ENCODE measurements at places on chromosomes 7 and 10.

DNA sequence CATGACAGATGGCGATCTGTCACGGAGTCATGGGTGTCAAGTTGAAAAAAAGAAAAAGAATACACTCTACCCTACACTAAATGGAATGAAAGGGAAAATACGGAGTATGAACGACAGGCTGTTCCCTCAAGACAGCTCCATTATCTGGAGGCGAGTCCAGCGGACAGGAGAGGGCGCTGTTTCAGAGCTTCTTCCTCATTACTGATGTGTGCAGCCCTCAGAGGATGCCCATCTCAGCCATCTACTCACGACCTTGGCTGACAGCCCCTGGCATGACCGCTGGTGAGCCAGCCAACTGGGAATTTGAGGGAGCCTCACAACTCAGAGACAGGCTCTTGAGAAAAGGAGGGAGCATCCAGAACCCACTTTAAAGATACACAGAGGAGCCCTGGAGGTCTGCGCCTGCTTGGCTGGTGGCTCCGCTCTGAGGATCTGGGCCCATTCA lies 49.6 kb upstream of the SMNDC1 start:
- DNase-seq = peak; percentile 52

- peak; percentile 65 for DNase-seq
These were observed 8.7 kb upstream of the IL6 start for GRCh38 chr7:22718200-22718711.

- DNase-seq = no peak
These were observed 15.8 kb downstream of the NET1 start for GRCh38 chr10:5428133-5428532.

DNA sequence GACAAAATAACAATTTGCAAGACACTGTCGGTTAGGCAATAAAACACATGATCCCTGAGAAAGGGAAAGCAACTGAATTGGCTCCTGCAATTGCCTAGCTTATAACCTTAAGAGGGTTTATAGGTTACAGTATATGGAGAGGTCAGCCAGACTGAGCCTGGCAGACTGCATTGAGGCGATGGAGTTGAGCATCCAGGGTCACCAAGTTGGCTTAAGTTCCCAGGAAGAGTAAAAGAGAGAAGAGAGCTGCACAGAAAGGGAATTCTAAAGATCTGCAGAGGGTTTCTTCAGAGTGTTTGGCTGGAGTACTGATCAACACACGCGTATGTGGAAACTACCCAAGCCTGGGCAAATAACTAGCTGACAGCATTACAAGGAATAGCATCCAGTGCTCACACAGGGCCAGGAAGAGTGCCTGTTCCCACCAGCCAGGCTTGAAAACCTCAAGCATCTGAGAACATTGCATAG lies 11.2 kb downstream of the ANKMY2 start:
- no peak for DNase-seq

- no peak for DNase-seq
These were observed 293.4 kb upstream of the VWC2 start for GRCh38 chr7:49479936-49480544.

DNA sequence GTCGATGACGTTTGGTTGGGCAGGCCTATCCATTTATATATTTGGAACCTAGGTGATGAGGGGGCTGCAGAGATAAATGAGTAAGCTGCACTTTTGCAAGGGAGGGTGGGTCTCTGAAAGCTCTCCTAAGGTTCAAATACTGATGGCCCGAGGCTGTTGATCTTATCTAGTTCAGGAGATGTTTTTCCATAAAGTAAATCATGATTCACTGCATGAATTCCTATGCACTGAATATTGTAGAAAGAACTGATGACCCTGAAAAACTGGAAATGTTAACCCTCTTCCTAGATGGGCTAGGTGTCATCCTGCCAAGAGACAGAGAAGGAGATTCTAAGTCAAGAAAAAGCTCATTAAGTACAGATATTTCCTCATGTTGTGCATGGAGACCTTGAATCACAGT lies 459.9 kb downstream of the PLXNA4 start:
- no peak for DNase-seq

DNA sequence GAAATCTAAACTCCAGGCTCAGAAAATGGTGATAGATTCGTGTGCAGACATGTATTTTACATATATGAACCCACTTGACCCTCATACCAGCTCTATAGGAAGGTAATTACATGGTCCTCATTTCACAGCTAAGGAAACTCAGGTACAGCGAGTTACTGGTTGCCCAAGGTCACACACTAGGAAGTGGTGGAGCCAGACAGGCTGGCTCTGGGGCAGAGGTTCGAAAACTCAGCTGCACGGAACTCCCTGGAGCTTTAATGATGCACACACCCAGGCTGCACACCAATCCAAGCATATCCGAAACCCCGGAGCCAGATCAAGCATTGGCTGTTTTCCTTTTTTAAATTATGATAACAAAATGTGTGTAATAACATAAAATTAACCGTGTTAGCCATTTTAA lies 172.4 kb downstream of the COBL start:
- DNase-seq = no peak

- DNase-seq = no peak
These were observed 5.5 kb upstream of the MUC12 start for GRCh38 chr7:100963874-100964273.

DNA sequence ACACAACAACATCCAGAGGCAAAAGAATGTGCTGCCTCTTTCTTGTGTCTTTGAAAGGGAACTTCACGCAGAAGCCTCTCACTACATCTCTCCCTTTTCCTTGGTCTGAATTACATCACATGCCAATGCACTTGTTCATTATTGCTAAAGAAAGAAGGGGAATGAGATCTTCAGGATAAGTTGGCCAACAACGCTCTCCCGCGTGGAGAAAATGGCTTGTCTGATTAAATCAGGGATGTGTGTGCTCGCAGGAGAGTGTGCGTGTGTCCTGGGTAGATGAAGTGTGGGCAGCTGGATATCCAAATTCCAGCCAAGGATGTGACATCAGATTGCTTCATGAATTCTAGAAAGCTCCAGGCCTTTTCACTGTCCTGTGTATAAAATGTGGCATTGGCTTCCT lies 541.6 kb upstream of the FZD8 start:
- DNase-seq = no peak

- no peak for DNase-seq
These were observed 64.1 kb downstream of the PCGF5 start for GRCh38 chr10:91284486-91285090.

DNA sequence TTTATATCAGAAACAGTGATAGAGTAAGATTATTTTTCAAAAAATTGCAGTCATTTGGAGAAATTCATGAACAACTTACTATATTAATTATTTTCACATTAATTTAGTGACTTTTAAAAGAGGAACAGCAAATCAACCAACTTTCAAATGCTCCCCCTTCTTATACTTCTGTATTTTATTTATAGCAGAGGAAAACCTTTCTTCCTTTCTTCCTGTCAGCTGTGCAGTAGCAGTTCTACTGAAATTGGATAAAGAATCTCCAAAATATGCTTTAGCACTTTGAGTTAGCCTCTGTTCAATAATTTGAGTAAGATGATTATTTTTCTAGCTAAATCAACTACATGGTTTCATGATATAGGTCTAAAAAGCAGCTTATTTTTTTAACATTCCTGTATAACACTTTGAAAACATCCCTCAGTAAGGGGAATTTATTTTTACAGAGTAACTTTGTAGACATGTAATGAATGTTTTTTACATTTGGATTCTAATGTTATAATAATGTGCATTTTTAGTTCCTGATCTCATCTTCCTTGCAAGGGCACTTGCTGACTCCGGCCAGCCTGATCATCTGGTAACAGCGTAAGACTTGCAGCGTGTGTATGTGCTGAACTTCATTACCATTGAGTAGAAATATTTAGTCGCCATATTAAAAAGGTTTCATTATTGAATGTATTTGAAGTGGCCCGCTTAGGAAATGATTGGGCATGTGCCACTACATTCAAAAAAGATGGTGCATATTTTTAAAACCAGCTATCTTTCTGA lies 158.3 kb upstream of the HDAC9 start:
- DNase-seq = no peak

DNA sequence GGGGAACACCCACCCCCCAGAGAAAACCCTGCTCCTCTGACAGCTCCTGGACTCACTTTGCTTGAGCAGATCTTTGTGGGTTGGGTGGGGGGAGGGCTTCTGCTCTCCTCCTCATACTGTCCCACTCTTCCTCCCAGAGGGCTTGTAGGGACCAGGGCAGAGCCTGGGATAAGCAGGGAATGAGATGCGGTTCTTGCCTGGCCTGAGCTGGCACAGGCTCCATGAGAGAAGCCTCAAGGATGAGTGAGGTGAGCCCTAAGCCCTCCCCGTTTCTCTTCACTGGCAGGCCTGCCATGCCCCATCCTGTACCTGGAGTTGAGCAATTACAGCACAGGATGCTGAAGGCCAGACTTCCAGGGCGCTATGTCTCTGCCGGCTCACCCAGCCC lies 134.7 kb downstream of the ADAM12 start:
- no peak for DNase-seq

- DNase-seq = no peak
These were observed 10.2 kb downstream of the ZRANB1 start for GRCh38 chr10:124952123-124952522.

GRCh38 chr7:156998988-156999957 lies 11.2 kb downstream of the MNX1 start:
- DNase-seq = no peak

- no peak for DNase-seq
These were observed 22.1 kb downstream of the ZDHHC6 start for GRCh38 chr10:112424651-112425050.

DNA sequence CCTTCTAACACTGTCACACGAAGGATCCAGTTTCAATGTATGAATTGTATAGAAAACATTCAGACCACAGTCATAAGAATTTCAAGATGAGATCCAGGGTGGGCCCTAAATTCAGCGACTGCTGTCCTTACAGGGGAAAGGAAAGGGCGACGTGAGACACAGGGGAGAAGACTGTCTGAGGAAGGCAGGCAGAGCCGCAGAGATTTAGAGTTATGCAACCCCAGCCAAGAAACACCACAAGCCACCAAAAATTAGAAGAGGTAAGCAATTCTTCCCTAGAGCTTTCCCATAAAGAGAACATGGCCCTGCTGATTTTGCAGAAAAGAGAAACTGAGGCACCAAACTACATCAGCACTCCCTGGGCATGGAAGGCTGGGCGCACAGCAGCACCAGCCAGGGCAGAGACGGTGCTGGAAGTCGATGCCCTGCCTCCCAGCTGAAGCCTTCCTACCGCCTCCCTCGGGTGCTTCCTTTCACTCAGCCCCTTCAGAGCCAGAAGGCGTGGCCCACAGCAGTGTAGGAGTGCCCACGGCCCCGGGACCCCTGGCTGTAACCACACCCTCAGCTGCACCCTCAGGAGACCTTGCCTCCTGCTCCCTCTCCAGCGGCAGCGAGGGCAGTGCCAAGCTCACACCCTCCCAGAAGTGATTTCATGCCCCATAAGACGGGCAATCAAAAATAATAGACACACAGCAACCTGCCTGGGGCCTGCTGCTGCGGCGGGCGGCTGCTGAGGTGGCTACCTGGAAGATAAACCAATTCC lies 81.0 kb upstream of the LRRC4 start:
- DNase-seq = no peak

DNA sequence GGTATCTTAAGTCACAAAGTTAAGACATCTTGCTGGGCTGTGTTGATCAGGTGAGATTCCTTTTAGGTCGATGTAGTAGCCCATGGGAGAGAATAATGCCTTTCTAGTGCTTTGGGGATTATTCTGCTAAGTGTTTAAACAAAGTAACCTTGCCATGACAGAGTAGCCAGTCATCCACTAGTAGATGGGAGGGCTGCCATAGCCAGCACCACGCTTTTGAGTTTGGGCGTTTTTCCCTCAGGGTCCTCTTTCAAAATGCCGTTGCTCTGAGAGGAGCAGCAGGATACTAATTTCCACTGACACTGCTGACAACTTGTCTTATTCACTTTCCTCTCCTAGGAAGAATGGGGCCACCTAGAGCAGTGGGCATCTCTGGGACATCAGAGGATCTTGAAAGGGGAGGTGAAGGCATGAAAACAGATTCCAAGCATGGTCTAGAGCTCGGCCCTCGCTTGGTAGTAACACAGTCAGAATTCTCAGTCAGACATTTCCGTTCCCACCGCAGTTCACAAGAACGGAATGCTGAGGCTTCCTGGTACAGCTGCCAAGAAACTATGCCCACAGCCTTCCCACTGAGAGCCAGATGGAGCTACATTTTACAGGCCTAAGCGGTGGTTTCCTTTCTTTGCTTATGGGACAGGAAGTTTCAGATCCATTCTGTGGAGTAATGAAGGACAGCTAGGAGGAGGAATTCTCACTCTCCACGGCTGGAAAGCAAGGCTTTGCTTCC lies 15.3 kb upstream of the RSU1 start:
- peak; percentile 88 for DNase-seq

Data from smooth muscle cell of the brain vasculature (primary cell).